H9 (cell line): ENCODE measurements at places on chromosomes 5 and 9. TPM values are rescaled to one million over a fixed set of nuclear protein-coding genes. Genes with fewer than 3 reads are reported as not detected.

BSPRY gene
- 4.5 and 5.1 TPM in 2 replicates for total RNA-seq

GRCh38 chr9:133351908-133352634 is 4.1 kb downstream of the RPL7A start:
- H3K4me3 ChIP-seq: no peak overlapping the region
- peaks cover 55% of the 10 kb centered on the region for H3K36me3 ChIP-seq
- no peaks in the 10 kb centered on the region for H3K27me3 ChIP-seq
- H3K4me1 ChIP-seq: no peaks in the 10 kb centered on the region; the same call in 1 of the 2 replicates

LHX6 gene
- total RNA-seq: 1.6 and 1.8 TPM in 2 replicates

GRCh38 chr9:34716711-34717110 is 6.8 kb upstream of the CCL21 start:
- H3K36me3 ChIP-seq: no peaks in the 10 kb centered on the region
- no peak overlapping the region for H3K27ac ChIP-seq
- no peaks in the 10 kb centered on the region for H3K27me3 ChIP-seq
- no peak overlapping the region for H3K4me3 ChIP-seq
- DNase-seq: no peak

GRCh38 chr5:112604732-112605630 is 132.7 kb upstream of the APC start:
- H3K36me3 ChIP-seq: no peaks in the 10 kb centered on the region
- H3K27me3 ChIP-seq: no peaks in the 10 kb centered on the region
- H3K4me3 ChIP-seq: no peak overlapping the region
- H3K4me1 ChIP-seq: no peaks in the 10 kb centered on the region
- no peak overlapping the region for H3K27ac ChIP-seq

ATP10B gene
- 0.11 and 0.42 TPM in 2 replicates for total RNA-seq

DNA sequence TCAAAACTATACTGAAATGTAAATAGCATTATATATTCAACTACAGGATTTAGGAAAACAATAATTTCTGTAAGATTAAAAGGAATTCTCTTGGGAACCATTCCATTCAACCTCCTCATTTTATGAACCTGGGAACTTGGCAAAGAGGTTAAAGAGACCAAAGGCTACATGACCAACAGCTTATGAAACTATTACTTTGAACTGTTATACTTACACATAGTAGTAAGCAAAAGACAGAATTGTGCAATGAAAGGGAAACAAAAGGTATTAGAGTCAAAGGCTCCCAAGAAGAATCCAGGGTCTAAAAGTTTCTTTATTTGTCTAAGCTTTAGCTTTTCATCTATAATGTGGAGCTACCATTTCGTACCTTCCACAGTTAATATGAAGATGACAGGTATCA is 7.2 kb downstream of the C9orf72 start:
- H3K36me3 ChIP-seq: peaks cover 39% of the 10 kb centered on the region
- H3K4me3 ChIP-seq: no peak overlapping the region
- H3K27me3 ChIP-seq: no peaks in the 10 kb centered on the region
- H3K4me1 ChIP-seq: no peaks in the 10 kb centered on the region

DNA sequence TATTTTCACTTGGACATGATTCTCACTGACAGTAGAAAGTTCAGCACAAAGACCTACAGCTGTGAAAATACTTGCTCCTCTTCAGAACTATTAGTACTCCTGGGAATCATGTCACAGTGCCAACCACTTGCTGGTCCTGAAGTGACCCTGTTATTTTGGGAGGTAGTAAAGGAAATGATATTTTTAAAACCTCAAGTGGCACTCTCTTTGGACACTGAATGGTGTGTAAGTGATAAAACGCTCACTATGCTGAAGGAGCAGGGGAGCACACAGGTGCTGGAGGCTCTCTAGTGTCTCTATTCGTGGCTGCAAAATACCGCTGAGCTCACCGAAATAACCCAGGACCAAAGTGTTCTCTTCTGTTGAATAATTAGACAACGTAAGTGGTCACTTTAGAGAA is 76.9 kb upstream of the SPATA31D4 start:
- no peak overlapping the region for H3K4me3 ChIP-seq
- DNase-seq: no peak
- H3K4me1 ChIP-seq: no peaks in the 10 kb centered on the region
- no peaks in the 10 kb centered on the region for H3K36me3 ChIP-seq
